ENCODE measurements at places on chromosomes 5 and 9.

GRCh38 chr5:97657239-97657638, 474.2 kb upstream of the RIOK2 start:
- H3K4me1 ChIP-seq: no peaks in the 10 kb centered on the region
- H3K36me3 ChIP-seq: no peaks in the 10 kb centered on the region
- no peaks in the 10 kb centered on the region for H3K27me3 ChIP-seq
- no peak overlapping the region for H3K27ac ChIP-seq

GRCh38 chr5:134053840-134054338, 49.1 kb upstream of the VDAC1 start:
- no peaks in the 10 kb centered on the region for H3K36me3 ChIP-seq
- peak; percentile 23 for DNase-seq
- peak overlapping the region; percentile 52 for H3K27ac ChIP-seq
- H3K4me3 ChIP-seq: no peak overlapping the region
- no peaks in the 10 kb centered on the region for H3K27me3 ChIP-seq
- H3K4me1 ChIP-seq: peaks cover 50% of the 10 kb centered on the region

DNA sequence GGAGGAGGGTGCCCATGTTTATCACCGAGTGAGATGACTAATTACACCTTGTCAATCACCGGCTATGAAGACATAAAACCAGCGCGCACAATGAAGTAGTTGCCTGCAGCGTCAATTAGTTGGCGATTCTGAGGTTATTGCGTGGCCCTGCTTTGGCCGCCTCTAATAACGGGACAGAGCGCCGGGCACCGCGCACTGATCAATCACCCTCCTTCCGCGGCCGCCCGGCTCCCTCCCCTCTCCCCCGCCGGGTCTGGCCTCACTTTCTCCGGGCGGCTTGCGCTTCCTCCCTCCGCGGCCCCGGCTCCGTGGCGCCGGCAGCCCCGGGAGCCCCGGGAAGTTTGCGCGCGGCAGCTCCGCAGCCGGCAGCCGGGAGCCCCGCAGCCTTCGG, 3.3 kb upstream of the LHX2 start:
- peaks cover 26% of the 10 kb centered on the region for H3K4me1 ChIP-seq
- H3K27me3 ChIP-seq: peaks cover 71% of the 10 kb centered on the region
- peak; percentile 72 for DNase-seq
- H3K4me3 ChIP-seq: no peak overlapping the region
- H3K27ac ChIP-seq: no peak overlapping the region
- H3K36me3 ChIP-seq: no peaks in the 10 kb centered on the region

- H3K27me3 ChIP-seq: no peaks in the 10 kb centered on the region
- no peaks in the 10 kb centered on the region for H3K36me3 ChIP-seq
- no peak overlapping the region for H3K27ac ChIP-seq
- no peak overlapping the region for H3K4me3 ChIP-seq
- no peak for DNase-seq
- no peaks in the 10 kb centered on the region for H3K4me1 ChIP-seq
These were observed 820.0 kb downstream of the PRELID2 start for GRCh38 chr5:145015146-145015545.

GRCh38 chr5:124973661-124974060, 227.2 kb upstream of the ZNF608 start:
- H3K36me3 ChIP-seq: no peaks in the 10 kb centered on the region
- H3K27ac ChIP-seq: no peak overlapping the region
- H3K4me3 ChIP-seq: no peak overlapping the region
- H3K27me3 ChIP-seq: no peaks in the 10 kb centered on the region
- H3K4me1 ChIP-seq: no peaks in the 10 kb centered on the region

DNA sequence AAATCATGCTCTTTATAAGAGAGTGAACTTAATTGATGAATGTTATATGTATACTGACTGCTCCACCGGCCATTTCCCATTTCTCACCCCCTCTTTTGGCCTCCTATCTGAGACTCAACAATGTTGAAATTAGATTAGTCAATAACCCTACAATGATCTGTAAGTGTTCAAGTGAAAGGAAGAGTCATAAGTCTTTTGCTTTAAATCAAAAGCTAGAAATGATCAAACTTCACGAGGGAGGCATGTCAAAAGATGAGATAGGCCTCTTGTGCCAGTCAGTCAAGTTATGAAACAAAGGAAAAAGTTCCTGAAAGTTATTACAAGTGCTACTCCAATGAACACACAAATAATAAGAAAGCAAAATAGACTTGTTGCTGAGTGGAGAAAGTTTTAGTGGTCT, 83.1 kb downstream of the NLN start:
- H3K36me3 ChIP-seq: peaks cover 47% of the 10 kb centered on the region
- peaks cover 2% of the 10 kb centered on the region for H3K27me3 ChIP-seq
- H3K4me3 ChIP-seq: no peak overlapping the region
- H3K27ac ChIP-seq: peak overlapping the region; percentile 47

DNA sequence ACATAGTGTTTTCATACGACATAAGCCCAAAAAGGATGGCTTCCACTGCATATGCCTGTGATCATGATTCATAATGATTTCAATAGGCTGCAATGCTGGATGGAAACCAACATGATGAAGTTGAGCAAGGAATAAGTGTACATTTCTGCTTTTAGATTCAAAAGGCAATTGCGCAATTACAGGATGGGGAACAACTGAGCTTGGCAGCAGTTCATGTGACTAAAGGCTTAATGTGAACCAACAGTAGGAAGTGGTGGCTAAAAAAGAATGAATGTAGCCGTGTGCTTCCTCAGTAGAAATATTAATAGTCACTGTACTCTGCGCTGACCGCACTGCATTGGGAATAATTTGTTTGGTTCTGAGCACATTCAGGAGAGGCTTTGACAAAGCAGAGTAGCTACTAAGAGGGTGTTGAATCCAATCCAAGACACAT, 51.2 kb downstream of the SLC1A3 start:
- no peaks in the 10 kb centered on the region for H3K36me3 ChIP-seq
- no peak overlapping the region for H3K4me3 ChIP-seq
- H3K27ac ChIP-seq: no peak overlapping the region
- DNase-seq: no peak

All from activated CD4-positive, alpha-beta T cell treated with anti-CD3 and anti-CD28 coated beads for 36 hours (primary cell).